DMS153 (cell line): ENCODE measurements at places on chromosomes 3 and 15.

- no peak for DNase-seq
Observed at GRCh38 chr3:123262868-123263267, 61.1 kb downstream of the SEC22A start.

- DNase-seq = no peak
Observed at GRCh38 chr3:191873736-191874135, 412.8 kb downstream of the PYDC2 start.

DNA sequence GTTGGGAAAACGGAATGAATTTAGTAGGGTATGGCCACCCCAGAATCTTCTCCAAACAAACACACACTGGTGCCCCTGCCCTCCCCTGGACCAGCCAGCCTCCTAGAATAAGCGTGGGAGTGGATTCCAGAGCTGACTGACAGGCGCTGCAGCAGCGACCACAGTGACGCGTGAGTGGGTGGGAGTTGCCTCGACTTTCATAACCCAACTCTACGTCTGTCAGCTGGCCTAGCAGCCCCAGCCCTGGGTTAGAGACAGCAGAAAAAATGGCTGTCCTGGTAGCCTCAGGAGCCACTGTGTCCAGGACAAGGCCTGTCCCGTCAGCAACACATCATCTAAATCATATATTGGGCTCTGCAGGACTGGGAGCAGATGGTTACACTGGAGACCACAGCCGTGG is 10.0 kb downstream of the PLA2G4B start:
- no peak for DNase-seq

- DNase-seq = no peak
Observed at GRCh38 chr3:190585805-190586630, 72.1 kb downstream of the IL1RAP start.

- no peak for DNase-seq
Observed at GRCh38 chr15:51108933-51109550, 14.3 kb upstream of the TNFAIP8L3 start.

- no peak for DNase-seq
Observed at GRCh38 chr15:73802431-73803041, 49.4 kb upstream of the INSYN1 start.

DNA sequence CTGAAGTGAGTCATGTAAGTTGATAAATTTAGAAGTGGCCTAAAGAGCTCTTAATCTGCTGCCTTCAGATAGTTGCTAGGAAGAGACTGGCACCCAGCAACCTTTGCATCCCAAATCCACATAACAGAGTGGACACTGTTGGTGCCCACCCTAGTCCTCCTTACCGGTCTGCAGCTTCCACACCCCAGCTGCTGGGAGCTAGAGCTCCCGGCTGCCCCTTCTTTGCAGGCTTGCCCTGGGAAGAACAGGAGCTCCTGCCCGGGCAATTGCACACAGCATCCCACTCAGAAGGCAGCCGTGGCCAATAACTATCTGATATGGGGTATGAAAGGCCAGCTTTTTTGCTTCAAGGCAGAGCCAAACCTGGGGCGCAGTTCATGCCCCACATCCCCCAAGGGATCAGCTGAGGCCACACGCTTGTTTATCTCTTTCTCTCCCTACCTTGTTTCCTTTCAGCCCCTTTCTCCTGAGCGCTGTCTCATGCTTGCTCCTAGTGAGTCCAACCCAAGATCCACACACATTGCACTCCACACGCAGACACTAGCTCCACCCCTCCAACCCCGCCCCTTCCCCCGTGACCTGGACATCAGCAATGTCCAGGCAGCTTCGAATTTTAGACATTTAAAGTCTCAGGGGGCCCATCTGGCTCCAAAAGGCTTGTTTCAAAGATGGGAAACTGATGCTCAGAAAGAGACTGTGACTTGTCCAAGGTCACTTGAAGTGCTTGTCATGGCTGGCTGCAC is 9.1 kb downstream of the ATP2B2 start:
- DNase-seq = no peak

DNA sequence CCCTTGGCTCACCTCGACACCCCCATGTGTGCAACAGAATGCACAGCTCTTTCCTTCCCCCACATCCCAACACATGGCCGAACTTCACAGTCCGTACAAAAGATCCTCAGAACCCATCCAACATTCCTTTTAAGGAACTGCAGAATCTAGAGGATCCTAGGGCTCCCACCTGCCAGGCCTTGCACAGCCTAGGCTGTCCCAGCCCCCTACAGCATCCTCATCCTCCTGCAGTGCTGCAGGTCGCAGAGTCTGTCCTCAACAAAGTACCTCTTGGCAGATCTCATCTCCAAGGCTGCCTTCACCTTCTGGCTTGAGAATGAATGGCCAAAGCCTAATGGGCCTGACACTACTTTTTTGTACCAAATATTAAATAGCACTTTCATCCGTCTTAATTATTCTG is 19.8 kb downstream of the PRR23E start:
- DNase-seq = no peak

DNA sequence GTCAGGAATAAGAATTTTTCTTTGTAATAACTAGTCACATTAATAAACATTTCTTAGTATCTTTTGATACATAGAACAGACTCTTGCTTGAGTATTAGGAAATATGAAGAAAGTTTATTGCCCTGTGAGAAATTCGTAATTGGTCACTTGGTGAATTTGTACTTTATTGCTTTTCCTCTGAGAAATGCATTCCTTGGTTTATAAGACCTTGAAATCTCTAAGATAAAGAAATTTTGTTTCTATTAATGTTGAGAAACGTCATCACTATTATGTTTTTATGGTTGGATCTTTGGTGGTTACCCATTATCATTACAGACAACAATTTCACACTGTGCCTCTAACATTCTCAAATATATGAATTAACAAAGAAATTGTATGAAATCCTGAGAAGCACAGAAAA is 652.0 kb upstream of the NECTIN3 start:
- no peak for DNase-seq

DNA sequence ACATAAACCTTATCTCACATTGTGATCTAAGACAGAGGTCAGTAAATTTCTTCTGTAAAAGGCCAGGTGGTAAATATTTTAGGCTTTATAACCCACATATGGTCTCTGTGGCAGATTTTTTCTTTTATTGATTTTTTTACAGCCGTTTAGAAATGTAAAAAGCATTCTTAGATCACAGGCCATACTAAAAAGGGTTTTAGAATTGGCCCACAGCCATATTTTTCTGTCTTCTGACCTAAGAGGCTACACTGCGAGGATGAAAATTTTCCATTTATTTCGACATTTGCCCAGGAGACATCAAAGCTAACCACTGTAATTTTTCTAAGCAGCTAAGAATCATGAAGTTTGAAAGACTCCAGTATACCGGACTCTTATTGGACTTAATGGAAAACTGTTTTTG is 377.2 kb upstream of the SGO1 start:
- no peak for DNase-seq

DNA sequence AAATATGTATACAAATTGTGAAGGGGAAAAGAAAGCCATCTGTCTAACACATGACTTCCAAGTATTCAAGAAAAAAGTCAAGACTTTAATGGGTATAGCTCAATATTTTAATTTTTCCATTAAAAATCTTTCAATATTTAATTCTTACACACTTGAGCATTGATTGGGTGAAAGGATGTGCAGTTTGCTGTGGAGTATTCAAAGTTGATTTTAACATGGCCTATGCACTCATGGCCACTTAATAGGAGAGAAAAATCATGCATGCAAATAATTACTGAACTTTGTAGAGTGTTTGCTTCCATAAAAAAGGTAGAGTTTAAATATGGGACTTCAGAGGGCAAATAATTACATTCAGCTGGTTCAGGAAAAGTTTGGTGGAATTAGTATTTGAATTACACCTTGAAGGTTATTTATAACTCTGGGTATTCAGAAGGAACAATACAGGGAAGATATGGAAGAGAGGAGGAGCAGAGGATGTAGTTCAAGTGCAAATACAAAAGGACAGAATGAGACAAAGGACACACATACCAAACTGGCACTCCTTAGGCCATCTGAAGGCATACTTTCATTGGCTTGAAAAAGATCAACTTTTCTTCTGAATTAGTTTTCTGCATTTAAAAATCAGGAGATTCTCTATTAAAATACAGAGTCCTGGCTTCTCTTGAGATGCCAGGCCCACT is 90.1 kb downstream of the OTOL1 start:
- no peak for DNase-seq

DNA sequence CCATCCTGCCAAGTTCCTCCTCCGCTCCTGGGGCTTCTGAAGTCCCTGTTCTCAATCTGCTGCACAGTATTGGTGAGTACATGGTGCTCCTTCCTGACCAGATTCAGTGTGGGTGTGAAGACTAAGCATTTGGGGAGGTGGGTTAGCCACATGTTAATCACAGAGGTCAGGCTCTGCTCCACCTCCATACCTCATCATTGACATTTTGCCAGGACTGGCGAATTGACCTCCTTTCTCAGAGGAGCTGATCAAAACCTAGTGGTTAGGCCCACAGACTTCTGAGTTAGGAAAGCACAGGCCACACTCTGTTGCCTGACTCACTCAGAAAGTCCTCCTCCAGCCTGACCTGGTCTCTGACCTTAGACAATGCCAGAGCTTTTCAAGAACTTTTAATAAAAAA is 8.4 kb upstream of the RPS17 start:
- no peak for DNase-seq

DNA sequence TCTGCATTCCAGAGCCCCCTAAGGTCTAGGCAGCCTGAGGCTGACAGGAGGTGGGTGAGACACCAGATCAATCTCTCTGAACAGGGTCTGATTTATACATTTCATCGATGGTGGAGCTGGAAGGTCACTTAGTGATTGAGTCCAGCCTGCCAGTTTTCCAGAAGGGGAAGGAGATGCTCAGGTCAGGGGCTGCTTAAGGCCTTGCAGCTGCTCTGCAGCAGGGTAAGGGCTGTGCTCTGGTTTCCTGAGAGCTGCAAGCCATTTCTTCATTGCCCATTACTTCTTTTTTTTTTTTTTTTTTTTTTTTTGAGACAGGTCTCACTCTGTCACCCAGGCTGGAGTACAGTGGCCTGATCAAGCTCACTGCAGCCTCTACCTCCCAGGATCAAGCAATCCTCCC is 10.7 kb downstream of the TADA3 start:
- no peak for DNase-seq

DNA sequence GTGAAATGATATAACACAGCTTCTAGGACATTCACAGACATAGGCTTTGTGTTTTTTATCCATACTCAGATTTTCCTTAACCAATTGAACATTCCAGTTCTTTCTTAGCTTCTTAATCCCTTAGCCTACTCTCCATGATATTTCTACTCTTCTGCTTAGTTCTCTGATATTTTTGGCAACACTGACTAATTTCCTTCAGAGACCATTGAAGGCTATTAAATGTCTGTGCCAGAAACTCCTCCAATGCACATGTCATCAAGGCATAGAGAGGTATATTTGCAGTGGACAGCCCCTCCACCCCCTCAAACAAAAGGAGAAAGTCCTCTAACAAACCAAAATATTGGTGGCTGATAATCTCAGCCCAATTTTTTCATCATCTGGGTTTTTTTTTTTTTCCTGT is 105.9 kb upstream of the TSC22D2 start:
- DNase-seq = no peak

DNA sequence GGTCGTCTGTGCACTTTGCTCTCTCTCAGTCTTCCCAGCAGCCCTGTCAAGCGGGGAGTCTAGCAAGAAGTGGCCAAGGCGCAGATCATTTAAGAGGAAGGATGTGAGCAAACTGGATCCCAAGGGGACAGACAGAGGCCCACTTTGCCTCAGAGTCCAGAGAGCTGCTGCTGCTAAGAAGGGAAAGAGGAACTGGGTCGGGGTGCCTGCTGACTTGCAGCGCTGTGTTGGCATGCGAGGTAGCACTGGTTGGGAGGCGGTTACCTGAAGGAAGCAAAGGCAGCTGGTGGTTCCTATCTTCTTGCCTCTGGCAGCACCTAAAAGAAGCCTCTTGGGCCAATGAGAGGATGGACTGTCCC is 28.1 kb downstream of the SMAD3 start:
- DNase-seq = no peak

DNA sequence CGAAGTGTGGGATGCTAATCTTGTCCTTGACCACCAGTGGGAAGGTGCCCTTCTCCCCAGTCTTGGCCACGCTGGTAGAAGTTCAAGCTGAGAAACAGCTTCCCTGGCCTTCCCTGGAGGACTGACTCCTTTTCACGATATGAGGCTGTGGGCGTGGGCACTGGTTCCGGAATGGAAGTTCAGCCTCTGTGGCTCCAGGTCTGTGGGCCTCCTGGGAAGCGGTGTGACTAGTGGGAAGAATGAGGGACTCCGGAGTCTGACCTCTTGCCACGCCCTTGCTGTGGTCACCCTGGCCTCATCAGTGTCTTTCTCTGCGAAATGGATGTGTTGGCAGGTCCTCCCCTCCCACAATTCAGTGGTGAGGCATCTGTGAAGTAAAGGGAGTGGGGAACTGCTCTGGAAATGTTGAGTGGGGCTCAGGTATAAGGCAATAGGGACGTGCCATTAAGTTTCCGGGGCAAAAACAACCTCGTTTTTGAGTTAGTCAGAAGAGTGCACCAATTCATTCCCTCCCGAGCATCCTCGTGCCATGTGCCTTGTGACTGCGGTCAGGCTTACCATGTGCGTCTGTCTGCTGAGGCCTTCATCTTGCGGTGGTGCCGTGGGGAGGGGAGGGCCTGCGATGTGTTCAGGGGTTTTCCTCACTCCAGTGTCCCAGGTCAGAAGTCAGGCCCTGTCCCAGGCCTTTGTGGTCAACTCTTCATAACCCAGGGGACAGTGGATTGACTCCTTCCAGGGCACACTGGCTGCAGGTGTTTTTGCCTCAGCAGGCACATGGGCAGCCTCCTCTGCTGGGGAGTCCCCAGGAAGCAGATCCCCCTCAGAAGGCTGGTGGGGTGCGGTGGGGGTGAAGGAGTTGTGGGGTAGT is 11.8 kb upstream of the SEC13 start:
- DNase-seq = no peak

- DNase-seq = no peak
Observed at GRCh38 chr3:190738636-190739155, 123.8 kb downstream of the GMNC start.

- no peak for DNase-seq
Observed at GRCh38 chr15:60822403-60822802, 343.5 kb upstream of the ICE2 start.

DNA sequence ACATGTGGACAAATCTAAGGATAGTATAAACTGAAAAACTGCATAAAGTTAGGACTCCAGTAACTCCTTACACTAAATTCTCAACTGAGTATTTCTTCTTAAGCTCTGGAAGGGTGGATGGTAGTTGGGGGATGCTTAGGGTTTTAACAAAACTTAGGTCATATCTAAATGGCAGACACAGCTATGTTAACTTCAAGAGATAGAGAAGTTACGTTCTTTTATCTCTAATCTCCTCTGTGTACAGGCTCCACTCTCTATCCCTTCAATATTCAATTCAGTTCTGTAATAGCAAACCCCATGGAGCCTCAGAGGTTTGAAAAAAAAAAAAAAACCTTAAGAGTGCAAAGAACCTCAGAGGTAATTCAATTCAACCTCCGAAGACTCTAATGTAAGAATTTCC is 3.1 kb downstream of the CMTM6 start:
- DNase-seq = no peak
